ENCODE measurements at places on chromosomes 6 and 20.

- no peak for DNase-seq
These were observed 49.6 kb downstream of the FOXO3 start for GRCh38 chr6:108610270-108610839.

DNA sequence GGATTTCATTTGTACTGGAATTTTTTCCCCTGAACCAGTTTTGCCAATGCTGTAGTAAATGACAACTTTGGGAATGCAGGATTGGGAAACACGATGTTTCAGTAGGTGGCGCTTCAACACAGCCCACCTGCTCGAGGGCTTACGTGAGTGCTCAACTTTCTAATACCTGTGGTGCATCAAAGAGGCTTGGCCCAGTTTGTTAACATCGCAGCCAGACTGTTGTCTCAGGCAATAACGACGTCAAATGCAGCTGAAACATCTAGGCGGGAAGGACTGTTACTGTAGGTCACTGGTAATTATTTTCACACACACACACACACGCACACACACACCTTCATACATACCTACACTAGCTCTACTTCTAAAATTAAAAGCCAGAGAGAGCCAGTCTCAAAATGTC is 815.5 kb upstream of the SLC35B3 start:
- DNase-seq = no peak

- DNase-seq = no peak
These were observed 118.8 kb downstream of the BMP5 start for GRCh38 chr6:55756531-55757031.

DNA sequence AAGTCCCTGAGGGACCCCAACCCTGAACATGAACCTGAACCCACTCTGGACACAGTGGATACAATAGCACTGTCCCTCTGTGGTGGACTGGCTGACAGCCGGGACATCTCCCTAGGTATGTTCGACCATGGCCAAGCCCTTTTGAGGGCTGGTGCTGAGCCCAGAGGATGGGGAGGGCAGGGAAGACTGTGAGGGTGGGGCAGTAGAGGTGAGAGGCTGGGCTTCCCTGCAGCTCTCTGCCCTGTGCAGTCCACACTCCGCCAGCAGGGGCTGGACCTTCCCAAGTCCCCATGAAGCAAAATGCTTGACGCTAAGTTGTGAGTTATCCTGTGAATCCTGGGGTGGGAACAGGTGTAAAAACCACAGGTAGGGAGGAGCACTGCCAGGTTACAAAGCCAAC is 11.5 kb downstream of the LPIN3 start:
- DNase-seq = no peak

DNA sequence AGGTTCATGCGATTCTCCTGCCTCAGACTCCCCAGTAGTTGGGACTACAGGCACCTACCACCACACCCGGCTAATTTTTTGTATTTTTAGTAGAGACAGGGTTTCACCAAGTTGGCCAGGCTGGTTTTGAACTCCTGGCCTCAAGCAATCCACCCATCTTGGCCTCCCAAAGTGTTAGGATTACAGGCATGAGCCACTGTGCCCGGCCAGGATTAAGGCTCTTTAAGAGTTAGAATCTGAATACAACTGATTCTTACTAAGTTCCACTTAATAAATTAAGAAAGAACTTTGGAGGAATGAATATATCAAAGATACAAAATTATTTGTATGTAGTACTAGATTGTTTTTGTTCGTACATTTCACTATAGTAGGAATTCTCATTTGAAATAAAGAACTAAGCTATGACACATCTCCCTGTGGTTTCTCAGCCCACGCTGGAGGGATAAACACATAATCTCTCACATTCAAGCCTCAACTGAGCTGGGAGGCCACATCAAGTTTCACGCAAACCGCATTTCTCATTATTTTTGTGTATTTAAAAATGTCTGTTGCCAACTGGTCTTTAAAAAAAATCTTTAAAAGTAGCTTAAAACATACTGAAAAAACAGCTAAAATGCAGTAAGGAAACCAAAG is 34.2 kb downstream of the DTNBP1 start:
- DNase-seq = no peak

DNA sequence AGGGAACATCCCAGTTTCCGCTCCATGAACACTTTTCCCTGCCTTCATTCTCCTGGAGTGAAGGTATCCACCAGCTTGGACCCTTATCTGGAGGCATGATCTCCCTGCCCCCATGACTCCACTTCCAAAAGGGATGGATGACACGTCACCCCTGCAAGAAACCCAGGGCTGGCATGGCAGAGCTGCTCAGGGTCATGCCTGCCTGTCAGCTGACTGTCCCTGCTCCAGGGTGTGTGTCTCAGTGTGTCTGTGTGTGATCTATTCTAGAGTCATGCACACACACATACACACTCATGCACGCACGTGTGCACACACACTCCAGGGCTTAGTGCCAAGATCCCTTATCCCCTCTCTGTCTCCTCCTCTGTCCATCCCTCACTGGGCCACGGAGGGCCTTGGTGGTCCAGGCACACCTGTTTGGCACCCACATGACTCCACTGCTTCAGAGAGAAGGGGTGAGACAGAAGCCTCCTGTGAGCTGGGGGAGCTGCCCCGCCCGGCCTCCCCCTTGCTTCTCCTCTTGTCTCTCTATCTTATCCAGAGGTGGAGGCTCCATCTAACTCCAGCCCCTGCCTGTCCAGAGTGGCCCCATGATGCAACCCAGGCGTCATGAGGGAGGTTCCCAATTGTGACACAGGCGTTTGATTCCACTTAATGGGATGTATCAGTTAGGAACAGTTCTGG is 290.9 kb downstream of the CDC5L start:
- DNase-seq = no peak

- no peak for DNase-seq
These were observed 216.5 kb downstream of the COL19A1 start for GRCh38 chr6:70082830-70083229.

DNA sequence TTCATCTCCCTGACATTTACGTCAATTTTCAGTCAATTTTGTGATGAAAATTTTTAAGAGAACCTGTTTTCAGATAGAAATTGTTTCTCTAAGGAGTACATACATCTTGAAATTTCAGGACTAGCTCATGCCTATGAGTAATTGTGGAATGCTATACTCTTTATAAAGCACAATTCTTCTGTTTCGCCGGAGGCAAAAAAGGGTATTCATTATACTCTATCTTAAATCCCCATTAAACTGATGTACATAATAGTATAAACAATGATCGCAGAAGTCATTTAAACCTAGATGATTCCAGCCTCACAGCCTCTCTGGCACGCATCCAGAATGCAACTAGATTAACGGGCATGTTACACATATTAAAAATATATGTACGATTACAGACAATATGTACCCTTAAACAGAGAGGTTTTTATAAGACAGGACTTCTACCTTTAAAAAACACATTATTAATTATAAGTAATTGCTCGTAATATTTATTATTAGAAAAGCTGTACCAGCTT is 62.6 kb downstream of the NRSN1 start:
- DNase-seq = no peak

GRCh38 chr6:31180500-31180899 is 10.0 kb upstream of the POU5F1 start:
- DNase-seq = peak; percentile 87

GRCh38 chr6:142830116-142830710 is 114.8 kb downstream of the HIVEP2 start:
- no peak for DNase-seq

DNA sequence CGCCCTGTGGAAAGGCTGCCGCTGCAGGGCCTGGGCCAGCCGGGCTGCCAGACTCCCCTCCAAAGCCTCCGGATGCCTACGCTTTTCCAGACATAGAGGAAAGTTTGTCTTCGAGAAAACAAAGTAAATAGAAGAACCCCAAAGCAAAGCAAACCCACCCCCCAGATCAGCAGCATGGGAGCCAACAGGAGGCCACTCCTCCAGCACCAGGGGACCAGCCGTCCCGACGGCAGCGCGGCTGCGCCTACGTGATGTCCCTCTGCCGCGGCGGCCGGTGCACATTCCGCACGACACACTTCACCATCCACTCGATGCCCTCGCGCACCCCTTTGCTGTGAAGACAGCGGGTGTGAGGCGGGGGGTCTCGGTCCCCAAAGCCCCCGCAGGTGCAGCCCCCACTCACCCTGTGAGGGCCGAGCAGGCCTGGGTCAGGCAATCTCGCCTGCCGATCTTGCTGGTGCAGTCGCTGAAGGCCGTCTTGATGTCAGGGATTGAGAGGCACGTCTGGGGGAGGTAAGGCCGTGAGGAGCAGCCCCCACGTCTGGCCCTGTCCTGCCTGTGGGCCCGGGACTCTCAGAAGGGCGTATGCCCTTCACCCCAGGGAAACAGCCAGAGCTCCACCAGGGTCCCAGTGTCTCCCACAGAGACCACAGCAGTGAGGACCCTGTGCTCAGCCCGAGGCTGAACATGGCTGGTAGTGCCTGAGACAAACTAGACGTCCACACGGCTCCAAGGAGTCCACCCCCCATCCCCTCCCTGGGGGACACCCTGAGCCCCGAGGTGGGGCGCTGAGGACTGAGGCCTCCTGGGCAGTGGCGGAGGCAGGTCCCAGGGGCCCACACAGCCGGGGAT is 4.0 kb downstream of the TNFRSF6B start:
- peak; percentile 69 for DNase-seq

GRCh38 chr6:121920616-121921015 is 478.8 kb upstream of the HSF2 start:
- no peak for DNase-seq

GRCh38 chr20:43991261-43991660 is 76.6 kb downstream of the TOX2 start:
- DNase-seq = no peak

DNA sequence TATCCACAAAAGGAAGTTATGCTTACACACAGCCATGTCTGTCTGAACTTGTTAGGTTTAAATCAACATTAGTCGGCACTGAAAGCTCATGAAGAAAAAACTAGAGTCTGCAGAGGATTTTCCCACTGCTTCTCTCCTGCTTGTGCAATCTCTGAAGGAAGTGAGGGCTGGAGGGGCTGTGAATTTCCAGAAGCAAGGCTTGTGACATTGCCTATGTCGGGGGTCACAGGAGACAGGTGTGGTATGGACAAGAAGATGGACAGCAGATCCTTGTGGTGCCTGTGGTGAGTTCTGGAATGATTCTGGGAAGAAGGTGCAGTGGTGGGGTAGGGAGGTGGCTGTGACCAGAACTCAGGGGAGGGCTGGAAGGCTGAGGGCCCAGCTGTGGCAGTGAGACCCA is 84.3 kb upstream of the TRAF3IP2 start:
- DNase-seq = no peak

- no peak for DNase-seq
These were observed 1224.2 kb upstream of the GJE1 start for GRCh38 chr6:140908505-140908904.

DNA sequence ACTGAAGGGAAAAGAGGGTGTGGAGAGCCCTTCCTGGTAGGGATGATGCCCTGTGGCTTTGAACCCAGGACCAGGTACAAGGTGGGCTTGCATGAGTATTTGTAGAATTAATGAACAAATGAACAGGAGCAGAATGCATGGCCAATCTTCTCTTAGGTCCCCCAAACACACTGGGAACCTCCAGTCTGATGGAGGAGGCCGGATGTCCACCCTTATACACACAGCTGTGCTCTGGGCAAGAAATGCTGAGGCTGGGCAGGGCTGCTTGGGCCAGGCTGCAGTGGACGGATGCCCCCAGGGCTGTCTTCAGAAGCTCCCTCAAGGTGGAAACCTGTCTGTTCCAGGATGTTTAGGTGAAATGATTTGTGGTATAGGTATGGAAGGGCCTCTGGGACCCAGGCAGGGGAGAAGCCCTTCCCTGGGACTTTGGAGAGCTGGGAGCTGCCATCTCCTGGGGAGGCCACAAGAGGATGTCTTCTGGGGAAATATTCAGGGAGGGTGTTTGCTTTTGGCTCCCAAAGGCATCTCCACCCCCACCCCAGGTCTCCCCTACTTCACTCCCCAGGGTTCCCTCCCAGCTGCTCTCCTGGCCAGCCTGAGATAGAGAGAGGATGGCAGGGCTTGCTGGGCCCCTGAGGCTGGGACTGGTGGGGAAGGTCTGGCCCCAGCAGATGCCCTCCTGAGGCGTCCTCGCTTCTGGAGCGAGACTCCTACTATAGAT is 23.3 kb downstream of the VEGFA start:
- DNase-seq = peak; percentile 29

- DNase-seq = no peak
These were observed 13.5 kb downstream of the HAO1 start for GRCh38 chr20:7926767-7927166.

DNA sequence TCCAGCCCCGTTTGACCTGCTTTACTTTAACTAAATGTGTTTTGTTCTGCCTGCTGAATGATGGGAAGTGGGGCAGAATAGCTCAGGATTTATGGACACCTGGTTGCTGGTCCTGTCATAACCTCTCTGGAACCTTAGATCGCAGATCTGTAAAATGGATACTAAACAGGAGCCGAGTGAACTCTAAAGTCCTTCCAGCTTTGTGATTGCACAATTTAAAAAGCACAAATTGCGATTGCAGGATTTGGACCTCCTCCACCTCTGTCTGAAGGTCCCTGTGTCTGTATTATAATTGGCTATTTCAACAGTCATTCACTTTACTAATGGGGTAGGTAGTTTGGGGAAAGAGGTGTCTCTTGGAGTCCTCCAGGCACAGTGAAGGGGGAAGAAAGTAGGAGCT is 220.4 kb downstream of the LY86 start:
- no peak for DNase-seq

GRCh38 chr20:663315-664090 is 10.5 kb upstream of the SRXN1 start:
- peak; percentile 70 for DNase-seq

GRCh38 chr20:34561661-34562060 is 3.1 kb downstream of the MAP1LC3A start:
- no peak for DNase-seq

- no peak for DNase-seq
These were observed 98.7 kb downstream of the ANKRD60 start for GRCh38 chr20:58129721-58130151.

- no peak for DNase-seq
These were observed 3.1 kb upstream of the CLDN20 start for GRCh38 chr6:155260686-155261085.

GRCh38 chr20:14114065-14114704 is 118.9 kb downstream of the MACROD2 start:
- no peak for DNase-seq

GRCh38 chr6:31795616-31796298 is at the start of gene VARS1:
Gene VARS1, minus strand, starts transcription at chr6:31795752. Its CDS starts 535 bp downstream, at chr6:31795217.
- DNase-seq = peak; percentile 99

GRCh38 chr6:40931931-40932330 is 107.1 kb downstream of the UNC5CL start:
- no peak for DNase-seq

DNA sequence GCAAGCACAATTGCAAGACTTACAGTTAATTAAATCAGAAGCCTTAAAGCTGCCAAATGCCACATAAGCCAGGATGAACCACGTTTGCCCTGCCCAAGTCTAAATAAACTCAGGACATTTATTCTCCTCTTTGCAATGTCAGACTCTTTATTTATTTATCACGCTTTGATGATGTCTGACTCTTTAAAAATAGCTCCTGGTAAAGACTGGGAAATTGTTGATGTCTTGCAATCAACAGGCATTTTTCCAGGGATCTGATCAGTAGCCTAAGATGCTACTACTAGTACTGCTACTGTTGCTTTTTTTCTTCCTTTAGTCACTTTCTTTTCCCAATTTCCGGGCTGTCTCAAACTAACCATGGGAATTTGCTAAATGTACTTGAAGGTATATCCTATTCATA is 365.8 kb upstream of the MARCKS start:
- DNase-seq = no peak

GRCh38 chr6:154751011-154751800 is 18.0 kb downstream of the SCAF8 start:
- no peak for DNase-seq

- no peak for DNase-seq
These were observed 39.9 kb downstream of the FAXC start for GRCh38 chr6:99309557-99309956.

GRCh38 chr6:150334790-150335783 is 33.7 kb upstream of the IYD start:
- no peak for DNase-seq

GRCh38 chr20:62066339-62066982 is 780 bp upstream of the TAF4 start:
- peak; percentile 91 for DNase-seq

All from spleen (tissue), 13 donors.